ENCODE measurements at places on chromosomes 13 and 19. TPM values are rescaled to one million over a fixed set of nuclear protein-coding genes. Genes with fewer than 3 reads are reported as not detected.

KIR3DL1 gene
- not detected for total RNA-seq

GRCh38 chr13:114110091-114110829 is 22.2 kb downstream of the RASA3 start:
- no peak for DNase-seq

- DNase-seq: peak; percentile 31
Measured at GRCh38 chr13:106471957-106472543, 63.4 kb downstream of the EFNB2 start.

CBY2 gene
- total RNA-seq: not detected

DNA sequence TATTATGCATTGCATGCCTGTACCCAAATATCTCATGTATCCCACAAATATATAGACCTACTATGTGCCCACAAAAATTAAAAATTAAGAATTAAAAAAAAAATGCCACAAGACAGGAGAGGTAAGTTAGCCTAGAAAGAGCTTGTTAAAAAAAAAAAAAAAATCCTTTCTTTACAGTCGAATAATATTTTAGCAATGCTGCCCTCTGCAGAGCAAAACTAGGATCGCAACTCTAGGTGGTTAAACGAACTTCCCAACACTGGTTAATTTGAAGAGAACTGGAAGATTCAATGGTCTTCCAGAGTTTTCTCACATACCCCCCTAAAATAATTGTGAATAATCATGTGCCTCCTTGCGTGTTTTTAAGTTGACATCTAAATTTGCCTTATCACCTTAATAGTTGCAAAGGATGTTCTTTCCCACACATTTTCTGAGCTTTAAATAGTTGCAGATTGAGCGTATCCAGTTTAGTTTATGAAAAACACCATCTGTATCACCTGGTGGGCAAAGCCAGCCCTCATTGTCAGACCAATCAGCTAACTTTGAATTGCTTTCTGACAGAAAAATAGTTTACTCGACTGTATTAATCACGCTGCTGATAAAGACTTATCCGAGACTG is 47.4 kb upstream of the RCBTB2 start:
- DNase-seq: peak; percentile 24

XRCC1 gene
- 13.9 TPM for total RNA-seq

- no peak for DNase-seq
Measured at GRCh38 chr13:21079761-21080592, 18.6 kb upstream of the LATS2 start.

DNA sequence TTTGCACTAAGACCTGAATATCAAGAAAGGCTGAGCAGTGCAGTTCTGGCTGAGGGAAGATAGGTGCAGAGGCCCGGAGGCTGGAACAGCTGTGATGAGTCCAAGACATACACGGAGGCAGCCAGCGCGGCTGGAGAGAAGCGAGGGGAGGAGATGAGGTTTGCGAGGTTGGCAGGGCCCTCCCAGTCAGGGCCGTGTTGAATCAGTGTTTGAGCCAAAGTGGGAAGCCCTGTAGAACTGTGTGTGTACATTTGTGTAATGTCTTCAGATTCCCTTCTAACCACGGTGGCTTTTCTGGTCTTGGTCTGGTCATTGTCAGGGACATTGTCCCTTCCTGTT is 34.9 kb downstream of the PAK4 start:
- DNase-seq: no peak

Measured in frontal cortex (tissue), 4 donors.